SJCRH30 (cell line): ENCODE measurements at places on chromosomes 13 and 19. TPM values are rescaled to one million over a fixed set of nuclear protein-coding genes. Genes with fewer than 3 reads are reported as not detected.

Gene ZNF256
- total RNA-seq = 11.5 and 11.6 TPM in 2 replicates

Gene NLRP11
- total RNA-seq = 4.6 and 4.9 TPM in 2 replicates

Gene KCNN1
- total RNA-seq = not detected in 2 replicates

Gene C1QTNF9
- 0.05 TPM in 1 of 2 replicates, not detected in the other for total RNA-seq

GRCh38 chr13:111469916-111470506, 149.6 kb downstream of the TEX29 start:
- no peak for DNase-seq

GRCh38 chr13:46321494-46322225, 65.4 kb downstream of the RUBCNL start:
- peak; percentile 68 for DNase-seq

GRCh38 chr13:73933795-73934194, 200.4 kb downstream of the KLF12 start:
- peak; percentile 56 for DNase-seq

DNA sequence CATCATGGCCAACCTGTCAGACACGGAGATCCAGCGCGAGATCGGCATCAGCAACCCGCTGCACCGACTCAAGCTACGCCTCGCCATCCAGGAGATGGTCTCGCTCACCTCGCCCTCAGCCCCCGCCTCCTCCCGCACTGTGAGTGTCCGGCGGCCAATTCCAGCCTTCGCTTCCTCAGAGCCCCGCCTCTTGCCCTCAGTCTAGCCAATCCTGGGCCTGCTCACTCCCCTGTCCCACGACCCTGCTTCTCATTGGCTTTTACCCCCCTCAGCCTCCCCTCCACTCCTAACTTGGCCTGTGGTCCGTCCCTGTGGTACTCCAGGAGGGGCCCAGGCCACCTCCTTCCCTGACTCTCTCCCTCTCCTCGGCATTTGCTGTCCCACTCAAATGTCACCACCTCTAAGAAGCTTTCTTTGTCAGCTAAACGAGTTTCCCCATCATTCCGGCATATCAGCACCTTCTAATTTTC, 12.3 kb downstream of the HRC start:
- DNase-seq = peak; percentile 94
